ENCODE measurements at places on chromosomes 7 and 10.

DNA sequence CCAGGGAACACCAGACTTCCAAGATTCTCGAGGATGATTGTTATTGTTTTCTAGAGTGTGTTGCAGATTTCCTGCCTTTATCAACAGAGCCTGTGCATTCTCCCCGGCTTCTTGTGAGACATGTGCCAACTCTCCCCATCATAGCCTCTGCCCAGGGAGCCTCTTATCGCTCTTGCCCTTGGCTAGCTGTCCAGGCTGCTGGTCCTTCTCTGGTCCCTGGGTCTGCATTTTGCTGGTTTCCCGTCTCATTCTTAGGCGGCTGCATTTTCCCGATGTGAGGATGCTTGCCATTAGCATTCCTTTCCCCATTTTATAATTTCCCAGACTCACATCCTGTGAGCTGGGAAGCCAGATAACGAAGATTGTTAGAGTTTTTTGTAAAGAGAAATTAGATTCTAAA is 15.2 kb downstream of the SLC13A4 start:
- DNase-seq = no peak

DNA sequence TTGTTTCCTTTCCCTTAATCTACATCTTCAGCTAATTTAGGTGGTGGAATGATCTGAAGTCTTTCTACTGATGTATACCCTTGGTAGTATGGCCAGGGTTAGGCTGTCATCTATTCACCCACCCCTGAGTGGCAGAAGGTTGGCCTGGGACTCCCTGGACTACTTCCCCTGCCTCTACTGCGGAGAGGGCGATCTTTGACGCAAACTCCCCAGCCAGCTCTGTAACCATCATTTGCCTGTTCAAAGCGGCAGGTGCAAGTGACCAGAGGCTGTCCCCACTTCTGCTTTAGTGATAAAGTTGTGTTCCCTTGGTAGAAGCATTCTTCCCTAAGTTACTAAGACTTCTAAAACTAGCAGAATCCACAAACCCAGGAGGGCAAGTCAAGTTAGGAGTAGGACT is 70.8 kb upstream of the UNC5B start:
- no peak for DNase-seq

DNA sequence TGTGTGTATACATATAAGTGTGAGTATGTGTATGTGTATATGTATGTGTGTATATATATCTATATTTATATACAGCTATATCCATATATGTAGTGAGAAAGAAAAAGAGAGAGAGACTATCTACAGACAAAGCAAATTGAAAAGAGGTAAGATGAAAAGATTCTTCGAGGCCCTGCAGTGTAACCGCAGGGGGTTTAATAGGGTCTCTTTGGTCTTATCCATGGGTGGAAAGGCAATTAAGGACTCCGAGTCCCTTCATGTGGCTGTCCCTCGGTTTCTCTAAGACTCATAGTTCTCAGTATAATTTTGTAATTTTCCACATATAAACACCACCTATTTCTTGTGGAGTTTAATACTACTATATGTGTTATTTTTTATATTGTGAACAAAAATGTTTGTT is 50.6 kb upstream of the JAZF1 start:
- no peak for DNase-seq

DNA sequence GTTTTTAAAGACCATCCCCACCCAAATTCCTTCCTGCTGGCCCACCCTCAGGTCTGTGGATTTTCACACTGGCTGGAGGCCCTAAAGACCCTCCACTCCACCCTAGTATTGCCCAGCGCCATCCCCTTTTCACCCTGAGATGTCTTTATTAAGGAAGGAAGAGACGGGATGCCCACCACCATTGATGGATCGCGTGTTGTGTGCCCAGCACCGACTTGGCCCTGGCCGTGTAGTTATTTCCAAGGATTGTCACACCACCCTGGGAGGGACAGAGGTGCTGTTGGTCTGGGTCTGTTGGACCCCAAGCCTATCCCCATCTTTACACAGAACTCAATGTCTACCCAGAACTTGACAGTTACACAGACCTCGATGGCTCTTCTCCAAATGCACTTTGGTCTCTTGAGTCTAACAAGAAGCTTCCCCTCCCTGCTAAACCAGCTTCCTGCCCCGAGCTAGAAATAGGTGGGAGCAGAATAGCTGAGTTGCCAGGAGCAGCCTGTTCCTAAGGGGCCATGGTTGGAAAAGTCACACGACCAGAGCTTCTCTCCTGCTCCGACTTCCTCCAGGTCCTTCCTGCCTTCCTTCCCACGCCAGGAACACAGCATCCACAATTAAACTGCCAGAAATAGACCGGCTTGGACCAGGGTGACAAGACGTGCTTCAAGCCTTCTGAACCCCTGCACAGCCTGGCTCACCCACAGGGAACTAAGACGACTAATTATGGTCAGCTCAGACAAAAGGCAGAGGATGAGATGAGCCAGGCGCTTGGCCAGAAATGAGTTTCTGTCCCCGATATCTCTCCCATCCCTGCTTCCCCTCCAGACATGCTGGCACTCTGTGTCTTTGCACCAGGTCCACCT is 139.5 kb upstream of the CHST15 start:
- no peak for DNase-seq

DNA sequence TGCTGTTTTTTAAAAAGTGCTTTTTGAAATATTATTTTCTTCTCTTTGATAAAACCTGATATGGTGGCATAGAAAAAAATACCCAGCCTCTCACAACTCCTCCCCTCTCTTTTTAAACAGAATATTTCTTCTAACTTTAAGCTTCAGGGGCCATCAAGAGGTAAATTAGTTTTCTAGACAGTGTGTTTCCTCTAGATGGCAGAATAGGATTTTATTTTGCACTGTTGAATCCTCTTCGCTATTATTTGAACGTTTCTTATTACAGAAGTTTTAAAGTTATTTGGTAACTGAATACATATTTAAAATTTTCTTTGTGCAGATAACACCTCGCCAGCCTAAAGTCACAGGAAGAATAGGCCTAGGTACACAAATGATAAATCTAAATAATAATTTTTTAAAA is 30.3 kb downstream of the ARL5B start:
- no peak for DNase-seq

GRCh38 chr7:101124376-101125056 is 2.4 kb upstream of the SERPINE1 start:
- DNase-seq = no peak

DNA sequence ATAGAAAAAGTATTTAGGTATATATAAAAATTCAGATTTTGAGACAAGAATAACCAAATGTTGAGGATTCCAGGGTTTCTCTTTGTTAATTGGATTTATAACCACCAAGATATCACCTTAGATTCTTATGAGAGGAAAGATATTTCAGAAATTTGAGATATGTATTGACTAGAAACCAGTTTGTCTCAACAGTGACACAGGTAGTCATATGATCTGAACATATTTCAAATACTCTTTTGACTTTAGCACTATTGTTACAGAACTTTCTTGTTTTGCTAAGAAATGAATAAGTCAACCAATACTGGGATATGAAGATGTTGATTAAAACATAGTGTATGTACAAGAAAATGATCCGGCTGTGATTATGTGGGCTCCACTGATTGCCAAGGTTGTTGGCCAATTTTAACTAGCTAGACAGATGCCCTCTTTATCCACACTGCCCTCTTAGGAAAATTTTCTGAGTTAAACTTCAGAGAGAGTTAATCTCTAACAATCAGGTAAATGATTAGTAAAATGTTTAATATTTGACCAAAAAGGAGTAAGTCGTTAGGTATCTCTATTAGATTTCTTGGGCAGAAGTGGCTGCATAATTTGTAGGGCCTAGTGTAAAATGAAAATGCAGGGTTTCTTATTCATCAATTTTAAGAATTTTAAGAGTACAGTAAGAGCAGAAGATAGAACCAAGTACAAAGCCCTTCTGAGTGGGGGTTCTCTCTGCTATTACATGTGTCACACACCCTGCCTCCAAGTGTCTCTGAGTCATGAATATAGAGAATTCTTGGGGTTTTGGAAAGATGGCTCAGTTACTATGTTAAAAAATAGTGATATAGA is 376.0 kb downstream of the TFEC start:
- no peak for DNase-seq

DNA sequence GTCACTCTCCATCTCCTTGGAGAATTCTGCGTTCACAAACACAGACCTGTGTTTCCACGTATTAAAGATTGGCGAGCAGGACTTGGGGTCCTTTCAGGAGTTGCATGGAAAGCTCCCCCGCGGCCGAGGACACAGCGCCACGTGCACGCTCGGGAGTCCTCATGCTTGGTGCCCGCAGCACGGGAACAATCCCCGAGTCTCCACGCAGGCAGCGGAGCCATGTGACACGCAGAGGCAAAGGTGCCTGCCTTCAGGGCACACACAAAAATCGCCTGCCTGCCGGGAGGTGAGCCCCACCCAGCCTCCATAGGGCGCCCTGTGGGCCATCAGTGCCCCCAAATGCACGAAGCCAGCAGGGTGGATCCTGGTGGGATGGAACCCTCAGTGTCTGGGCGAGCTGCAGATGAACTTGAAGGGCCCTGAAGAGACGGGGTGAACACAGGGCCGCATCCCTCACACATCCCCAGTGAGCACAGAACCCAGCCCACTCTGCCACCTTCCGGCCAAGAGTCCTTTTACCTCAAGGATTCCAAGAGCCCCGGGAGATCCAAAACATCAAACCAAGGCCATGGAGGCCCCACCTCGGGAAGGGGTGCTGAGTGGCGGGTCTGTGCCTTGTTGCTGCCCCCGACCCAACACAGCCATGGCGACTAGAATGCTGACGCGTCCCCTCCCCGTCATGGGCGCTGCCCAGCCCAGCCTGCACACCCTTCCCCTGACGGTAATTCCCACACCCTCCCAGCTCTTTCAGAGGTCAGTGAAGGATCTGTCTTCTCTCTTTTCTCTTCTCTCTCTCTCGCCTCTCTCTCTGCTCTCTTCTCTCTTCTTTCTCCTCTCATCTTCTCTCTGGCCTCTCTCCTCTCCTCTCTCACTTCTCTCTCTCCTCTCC is 55.9 kb downstream of the CFAP46 start:
- DNase-seq = peak; percentile 50

- DNase-seq = no peak
Observed at GRCh38 chr10:7130191-7130911, 280.5 kb downstream of the SFMBT2 start.

DNA sequence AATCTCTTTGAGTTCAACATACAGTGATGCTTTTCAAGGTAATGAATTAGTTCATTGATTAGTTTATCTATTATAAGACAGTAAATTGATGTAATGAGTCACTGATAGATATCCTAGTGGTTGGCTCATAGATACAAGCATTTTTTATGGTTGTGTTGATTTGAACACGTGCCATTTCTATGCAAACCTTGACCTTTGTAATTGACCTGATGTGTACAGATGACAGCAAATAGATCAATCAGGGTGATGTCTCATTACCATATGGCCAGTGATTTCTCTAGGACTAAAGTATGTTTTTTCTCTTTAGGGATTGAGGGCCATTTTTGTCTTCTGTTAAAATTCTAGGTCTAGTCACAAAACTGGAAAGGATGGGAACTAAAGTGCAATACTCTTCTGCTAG is 760.3 kb upstream of the GALNT17 start:
- DNase-seq = no peak

DNA sequence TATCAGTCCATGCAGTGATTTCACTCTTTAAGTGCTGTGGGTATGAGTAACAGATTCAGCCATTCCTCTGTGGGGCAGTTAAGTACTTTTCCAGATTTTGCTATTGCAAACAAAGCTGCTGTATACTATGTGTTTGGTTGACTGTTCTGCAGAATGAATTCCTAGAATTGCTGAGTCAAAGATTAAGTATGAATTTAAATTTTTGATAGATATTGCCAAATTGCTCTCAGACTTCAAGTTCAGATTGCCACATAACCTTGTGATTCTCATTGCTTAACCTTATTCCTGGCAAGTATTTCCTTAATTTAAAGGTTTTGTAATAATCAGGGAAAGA is 21.6 kb upstream of the SAR1A start:
- no peak for DNase-seq

DNA sequence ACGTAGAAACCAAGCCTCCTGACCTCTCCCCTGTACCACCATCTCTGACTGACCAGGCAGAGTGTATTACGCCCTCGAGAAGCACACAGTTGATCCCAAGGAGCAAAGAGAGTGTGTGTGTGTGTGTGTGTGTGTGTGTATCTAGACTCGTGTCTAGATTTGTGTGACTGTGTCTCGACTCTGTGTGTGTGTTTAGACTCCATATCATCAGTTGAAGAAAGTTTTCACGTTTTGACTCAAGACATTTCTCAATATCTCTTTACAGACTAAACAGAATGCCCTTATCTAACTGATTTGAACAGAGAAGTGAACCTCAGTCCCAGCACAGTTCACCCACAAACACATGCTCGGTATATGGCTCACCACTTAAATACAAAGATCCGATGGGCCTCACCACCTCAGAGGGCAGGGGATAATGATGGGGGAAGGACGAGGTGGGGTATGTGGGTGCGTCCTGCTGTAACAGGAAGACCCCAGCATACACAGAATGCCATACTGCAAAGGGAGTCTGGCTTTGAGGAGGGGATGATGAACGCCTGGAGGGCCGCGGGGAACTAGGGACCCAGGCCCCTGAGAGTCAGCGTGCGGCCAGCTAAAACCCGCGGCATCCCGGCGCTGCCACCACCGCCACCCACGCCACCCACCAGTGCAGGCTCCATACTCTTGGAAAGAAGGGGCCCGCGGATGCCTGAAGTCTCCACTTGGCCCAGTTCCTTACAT is 780 bp downstream of the ALDH18A1 start:
- DNase-seq = no peak
